ENCODE measurements at places on chromosomes 7 and 10.

DNA sequence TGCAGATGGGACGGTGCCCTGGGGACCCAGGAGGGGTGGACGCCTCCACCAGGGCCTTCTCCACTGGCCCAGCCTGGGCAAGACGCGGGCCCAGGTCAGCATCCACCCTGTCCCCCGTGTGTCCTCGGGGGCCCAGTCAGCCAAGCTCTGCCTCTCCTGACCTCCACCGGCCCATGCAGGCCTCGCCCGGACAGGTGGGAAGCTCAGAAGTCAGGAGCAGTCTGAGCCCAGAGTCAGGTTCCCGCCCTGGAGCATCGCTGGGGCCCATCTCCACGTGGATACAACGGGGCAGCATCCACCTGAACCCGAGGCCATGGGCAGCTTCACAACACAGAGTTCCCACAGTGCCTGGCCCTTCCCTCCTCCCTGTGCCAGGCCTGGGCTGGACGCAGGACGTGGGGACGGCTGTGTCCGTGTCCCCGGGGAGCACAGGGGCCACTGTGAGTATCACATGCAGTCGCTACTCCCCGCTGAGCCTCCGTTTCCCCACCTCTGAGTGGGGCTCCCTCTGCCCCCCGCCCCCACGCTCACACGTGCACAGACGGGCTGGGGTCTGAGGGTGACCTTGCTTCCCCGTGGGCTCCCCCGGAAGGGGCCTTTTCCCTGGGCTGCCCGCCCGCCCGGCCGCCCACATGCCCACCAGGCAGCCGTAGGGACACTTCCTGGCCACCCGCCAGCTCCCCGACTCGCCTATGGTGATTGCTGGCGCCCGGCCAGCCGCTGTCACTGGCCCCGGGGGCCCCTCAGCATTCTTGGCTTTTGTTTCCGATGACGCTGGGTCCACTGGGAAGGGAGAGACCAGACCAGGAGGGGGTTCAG lies 64.3 kb downstream of the PDGFA start:
- DNase-seq: no peak

DNA sequence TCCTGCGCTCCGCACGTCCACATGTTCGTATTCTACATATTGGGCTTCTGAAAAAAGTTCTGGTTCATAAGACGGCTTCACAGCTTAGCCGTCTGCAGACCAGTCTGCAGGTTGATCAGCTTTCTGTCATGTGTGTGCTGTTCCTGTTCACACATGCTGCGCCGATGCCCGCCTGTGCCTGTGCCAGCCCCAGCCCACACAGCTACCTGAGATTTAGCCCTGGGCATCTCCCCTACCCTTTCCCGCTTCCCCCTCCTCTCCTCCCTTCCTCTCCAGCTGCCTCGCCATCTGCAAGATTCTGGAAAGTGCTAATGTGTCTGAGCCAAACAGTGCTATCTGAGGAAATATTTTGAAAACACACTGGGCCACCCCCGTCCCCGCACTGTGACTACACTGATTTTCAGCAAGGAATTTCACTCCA lies 7.1 kb downstream of the CHST3 start:
- no peak for DNase-seq

DNA sequence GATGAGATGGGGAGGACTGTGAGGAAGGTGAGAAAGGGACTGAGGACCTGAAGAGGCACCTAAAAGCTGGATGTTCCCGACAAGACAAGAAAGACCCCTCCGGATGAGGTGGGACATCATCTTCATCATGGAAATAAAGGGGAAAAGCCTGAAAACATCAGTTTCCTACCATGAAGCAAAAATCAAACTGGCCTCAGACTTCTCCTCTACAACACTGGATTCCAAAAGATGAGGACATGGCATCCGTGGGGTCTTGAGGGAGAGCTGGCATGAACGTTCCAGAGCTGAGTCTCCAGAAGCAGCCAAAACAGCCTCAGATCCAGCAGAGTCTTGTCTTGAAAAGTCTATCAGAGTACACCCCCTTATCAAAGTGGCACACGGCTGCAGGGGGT lies 44.5 kb downstream of the DIP2C start:
- DNase-seq: no peak

- DNase-seq: no peak
Measured at GRCh38 chr7:19417231-19417630, 272.0 kb upstream of the FERD3L start.

GRCh38 chr10:29454250-29454649 lies 165.4 kb downstream of the LYZL1 start:
- DNase-seq: no peak

- DNase-seq: no peak
Measured at GRCh38 chr10:12559578-12560178, 210.3 kb downstream of the CAMK1D start.

All from stimulated activated effector memory CD8-positive, alpha-beta T cell treated with anti-CD3 and anti-CD28 coated beads, Interleukin-12 subunit alpha, Interleukin-12 subunit beta, amount 100 ng/mL, for 72 hours (primary cell).